ENCODE measurements at places on chromosomes 2 and 18. TPM values are rescaled to one million over a fixed set of nuclear protein-coding genes. Genes with fewer than 3 reads are reported as not detected.
A peak's percentile ranks its signal among the peaks of the same experiment; 100 is the strongest.

DNA sequence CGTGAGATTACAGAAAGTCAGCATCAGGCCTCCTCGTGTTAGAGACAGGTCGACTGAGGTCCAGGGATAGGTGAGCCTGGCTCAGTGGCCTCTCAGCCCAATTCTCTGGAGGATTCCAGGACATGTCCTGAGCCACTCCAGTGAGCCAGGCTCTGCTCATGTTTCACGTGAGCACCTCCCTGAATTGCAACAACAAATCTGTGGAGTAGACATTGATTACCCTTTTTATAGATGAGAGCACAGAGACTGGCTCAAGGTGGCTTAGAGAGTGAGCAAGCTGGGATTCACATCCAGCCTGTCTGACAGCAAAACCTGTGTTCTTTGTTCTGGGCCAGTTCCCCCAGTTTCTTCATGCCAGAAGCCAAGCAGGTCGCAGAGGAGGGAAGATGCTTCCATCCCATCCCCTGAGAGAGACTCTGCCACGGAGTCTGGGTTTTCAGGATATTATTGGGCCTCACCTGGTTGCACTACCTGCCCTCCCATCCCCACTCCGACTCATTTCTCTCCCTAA lies 46.4 kb downstream of the HS1BP3 start:
- no peak for DNase-seq

GRCh38 chr18:23572570-23572969 lies 13.7 kb downstream of the NPC1 start:
- DNase-seq, result no peak

DNA sequence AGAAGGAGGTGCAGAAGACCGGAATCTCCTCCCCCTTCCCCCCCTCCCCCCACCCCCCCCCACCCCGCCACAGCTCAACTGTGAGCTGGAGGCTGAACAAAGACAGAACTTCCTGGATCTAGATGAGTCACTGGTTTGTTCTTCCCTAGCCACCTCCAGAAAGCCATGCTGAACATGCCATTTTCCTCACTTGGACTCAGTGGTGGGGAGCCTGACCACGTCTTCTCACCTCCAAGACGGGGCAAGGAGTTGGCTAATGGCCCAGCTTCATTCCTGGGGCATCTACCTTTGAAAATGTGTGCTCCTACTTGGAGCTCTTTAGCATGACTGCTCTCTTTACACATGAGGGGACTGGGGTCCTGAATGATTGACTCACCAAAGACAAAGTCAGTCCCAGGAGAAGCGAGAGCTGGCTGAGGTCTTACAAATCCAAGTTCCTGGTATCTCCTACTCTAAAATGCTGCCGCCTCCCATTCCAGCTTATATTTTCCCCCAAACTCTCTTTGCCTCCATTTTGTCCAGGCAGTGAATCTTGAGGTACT lies 22.6 kb upstream of the FZD5 start:
- DNase-seq, result no peak

Gene IFIH1
- total RNA-seq, result 2.3 TPM

GRCh38 chr2:10688921-10689807 lies 611 bp downstream of the NOL10 start:
- no peak for DNase-seq

- no peak for DNase-seq
Measured at GRCh38 chr18:77101410-77102258, 30.9 kb downstream of the MBP start.

GRCh38 chr2:216222650-216223352 lies 113.7 kb downstream of the XRCC5 start:
- no peak for DNase-seq

- DNase-seq, result no peak
Measured at GRCh38 chr2:7009207-7009911, 92.1 kb downstream of the RNF144A start.

Gene TNS1
- total RNA-seq, result 18.7 TPM

Gene AGXT
- total RNA-seq, result not detected

DNA sequence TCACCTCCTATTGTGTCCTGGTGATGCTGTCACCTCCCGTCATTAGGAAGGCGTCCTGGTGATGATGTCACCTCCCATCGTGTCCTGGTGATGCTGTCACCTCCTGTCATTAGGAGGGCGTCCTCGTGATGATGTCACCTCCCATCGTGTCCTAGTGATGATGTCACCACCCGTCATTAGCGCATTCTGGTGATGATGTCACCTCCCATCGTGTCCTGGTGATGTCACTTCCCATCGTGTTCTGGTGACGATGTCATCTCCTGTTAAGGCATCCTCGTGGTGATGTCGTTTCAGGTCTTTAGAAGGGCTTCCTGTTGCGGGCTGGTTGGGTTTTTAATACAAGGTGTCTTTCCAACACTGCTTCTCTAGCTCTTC lies 40.7 kb downstream of the CTDP1 start:
- DNase-seq, result no peak

- no peak for DNase-seq
Measured at GRCh38 chr18:6482198-6482977, 67.7 kb upstream of the L3MBTL4 start.

Gene VIT
- 3.4 TPM for total RNA-seq

Gene ANKRD30BL
- 33.8 TPM for total RNA-seq

Gene FBXO48
- 1.5 TPM for total RNA-seq

- DNase-seq, result no peak
Measured at GRCh38 chr2:191699341-191699945, 21.5 kb downstream of the NABP1 start.

GRCh38 chr2:206533977-206534376 lies 90.6 kb downstream of the ADAM23 start:
- no peak for DNase-seq

- no peak for DNase-seq
Measured at GRCh38 chr2:85584857-85585780, 888 bp downstream of the VAMP5 start.

- DNase-seq, result peak; percentile 27
Measured at GRCh38 chr2:213251618-213252017, 32.6 kb upstream of the SPAG16 start.

- DNase-seq, result no peak
Measured at GRCh38 chr2:129910446-129911362, 68.8 kb upstream of the RAB6C start.

GRCh38 chr2:11947956-11948355 lies 201.5 kb downstream of the LPIN1 start:
- DNase-seq, result no peak

DNA sequence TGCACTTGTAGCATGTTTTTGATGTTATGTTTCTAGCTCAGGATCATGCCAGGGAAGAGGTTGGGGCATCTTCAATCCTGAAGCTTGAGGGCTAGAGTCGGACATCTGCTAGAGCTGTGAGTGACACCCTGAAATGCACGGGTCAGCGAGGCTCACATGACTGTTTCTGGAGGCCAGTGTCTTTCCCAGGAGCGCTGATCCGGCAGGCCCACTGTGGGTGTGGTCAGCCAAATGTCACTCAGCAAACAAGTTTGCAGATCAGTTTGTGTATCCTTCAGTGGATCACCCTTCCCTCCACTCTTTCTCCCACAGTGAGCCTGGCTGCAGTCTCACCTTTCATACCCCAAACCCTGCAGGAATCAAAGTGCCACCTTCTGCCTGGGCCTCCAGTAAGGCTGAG lies 23.0 kb upstream of the ARHGEF4 start:
- no peak for DNase-seq

DNA sequence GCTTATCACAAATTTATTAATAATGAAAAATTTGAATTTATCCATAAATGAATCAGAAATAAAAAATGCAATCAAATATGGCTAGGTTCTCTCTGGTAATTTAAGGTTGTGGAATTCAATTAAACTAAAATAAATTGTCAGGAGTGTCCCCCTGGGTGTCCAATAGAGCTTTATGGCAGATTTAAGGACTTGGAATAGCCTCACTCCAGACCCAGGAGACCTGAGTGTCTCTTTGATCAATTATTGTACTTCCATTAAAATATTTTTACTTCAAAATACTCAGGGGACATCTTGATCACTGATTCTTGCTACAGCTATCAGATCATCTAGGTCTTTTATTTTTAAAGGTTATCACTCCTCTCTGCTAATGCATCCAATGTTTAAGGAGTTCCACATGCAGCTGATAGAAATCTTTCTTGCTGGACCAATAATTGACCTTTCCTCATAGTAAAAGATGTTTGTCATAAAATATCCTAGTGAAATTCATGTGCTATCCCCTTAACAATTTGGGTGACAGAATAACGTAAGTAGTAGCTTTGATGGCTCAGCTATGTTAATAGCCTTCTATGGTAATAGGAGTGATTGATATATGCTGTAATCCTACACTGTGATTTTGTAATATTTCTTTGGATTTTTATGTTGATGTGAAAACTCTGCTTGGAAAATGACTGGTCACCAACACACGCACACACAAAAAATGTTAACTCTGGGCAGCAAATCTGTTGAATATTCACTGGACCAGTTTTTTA lies 395.3 kb downstream of the NYAP2 start:
- no peak for DNase-seq

Gene DNMT3A
- total RNA-seq, result 63.3 TPM

Gene FBXO36
- 8.1 TPM for total RNA-seq

DNA sequence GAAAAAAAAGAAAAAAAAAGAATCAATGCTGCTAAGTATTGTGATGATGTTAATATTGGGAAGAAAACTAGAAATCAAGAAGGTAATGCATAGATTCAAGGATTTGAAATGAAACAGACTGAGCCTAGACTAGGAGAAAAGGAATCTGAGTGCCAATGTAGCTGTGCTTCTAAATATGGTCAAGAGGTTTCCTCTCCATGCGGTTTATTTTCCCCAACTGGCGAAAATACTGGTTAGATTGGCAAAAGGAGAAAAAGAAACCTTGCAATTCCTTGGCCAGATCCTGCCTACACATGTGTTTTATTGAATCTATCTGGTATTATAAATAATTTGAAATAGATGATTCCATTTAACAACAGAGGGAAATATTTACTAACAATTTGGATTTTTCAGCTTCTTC lies 5.7 kb downstream of the SCN3A start:
- no peak for DNase-seq

DNA sequence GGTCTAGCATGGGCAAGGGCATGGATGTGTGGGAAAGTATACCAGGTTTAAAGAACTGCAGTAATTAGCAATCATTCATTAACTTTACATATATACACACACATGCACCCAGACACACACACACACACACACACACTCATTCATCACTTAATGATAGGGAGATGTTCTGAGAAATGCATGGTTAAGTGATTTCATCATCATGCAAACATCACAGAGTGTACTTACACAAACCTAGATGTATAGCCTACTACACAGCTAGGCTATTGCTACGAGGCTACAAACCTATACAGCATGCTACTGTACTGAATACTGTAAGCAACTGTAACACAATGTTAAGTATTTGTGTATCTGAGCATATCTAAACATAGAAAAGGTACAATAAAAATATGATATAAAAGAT lies 83.6 kb downstream of the COLEC12 start:
- DNase-seq, result no peak

- no peak for DNase-seq
Measured at GRCh38 chr2:162007447-162008040, 66.5 kb downstream of the DPP4 start.

Gene GAREM1
- 12.9 TPM for total RNA-seq

- DNase-seq, result no peak
Measured at GRCh38 chr2:196242131-196242620, 70.8 kb upstream of the STK17B start.

GRCh38 chr18:51135795-51136194 lies 61.7 kb downstream of the MEX3C start:
- DNase-seq, result no peak

Gene GALNT5
- 0.45 TPM for total RNA-seq

DNA sequence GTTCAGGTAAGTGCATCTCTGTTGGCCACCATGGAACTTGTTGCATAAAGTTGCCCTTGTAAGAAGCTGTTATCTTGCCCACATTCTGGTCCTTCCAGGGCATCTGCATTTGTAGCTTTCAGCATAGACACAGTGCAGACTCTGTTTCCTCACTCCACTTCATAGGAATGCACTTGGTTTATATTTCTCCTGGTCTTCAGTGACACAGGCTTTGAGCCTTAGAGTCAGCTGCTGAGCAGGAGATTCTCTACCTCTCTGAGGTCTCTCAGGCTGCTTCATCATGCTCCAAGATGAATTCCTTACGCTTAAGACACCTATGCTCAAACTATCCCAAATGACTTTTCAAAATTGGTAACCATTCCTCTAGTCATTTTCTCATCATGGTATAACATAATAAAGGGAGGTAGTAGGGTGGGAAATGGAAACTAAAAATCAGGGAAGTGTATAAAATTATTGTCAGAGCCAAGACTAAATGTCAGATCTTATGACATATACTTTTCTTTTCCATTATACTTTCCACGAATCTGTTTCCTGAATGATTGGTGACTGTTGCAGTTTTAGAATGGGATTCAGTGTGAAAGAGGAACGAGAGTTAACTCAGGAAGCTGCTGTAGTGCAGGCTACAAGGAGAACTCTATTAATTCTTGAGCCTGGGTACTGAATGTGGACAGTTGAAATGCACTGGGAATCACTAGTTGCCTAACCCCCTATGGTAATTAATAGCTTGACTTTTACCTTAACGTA lies 72.0 kb downstream of the GALNT1 start:
- no peak for DNase-seq

DNA sequence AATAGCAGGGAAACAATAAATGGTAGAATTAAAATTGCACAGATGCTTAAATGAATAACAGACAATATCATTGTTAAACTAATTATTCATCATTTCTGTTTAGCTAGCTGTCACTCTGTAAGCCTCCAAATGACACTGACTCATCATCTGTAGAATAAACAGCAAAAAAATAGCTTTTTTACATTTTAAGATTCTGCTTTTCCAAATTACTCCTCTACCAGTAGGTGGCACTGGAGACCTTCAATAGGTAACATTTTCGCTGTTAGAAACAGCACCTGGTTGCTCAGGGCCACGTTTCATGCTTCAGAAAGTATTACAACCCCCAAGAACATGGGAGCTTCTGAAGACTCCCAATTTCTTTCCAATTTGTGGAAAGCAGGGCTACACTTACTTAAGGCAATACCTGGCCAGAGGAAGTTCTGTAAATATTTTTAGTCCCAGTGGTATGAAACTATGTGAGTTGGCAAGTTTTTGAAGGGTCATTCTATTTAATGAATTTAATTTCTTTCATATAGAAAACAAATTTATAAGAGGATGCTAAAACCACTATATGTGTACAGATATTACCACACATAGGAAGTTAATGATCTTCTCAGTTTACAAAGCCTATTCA lies 45.4 kb downstream of the TTN start:
- DNase-seq, result peak; percentile 4

Gene HOXD13
- total RNA-seq, result not detected

Gene FLACC1
- 3.7 TPM for total RNA-seq

DNA sequence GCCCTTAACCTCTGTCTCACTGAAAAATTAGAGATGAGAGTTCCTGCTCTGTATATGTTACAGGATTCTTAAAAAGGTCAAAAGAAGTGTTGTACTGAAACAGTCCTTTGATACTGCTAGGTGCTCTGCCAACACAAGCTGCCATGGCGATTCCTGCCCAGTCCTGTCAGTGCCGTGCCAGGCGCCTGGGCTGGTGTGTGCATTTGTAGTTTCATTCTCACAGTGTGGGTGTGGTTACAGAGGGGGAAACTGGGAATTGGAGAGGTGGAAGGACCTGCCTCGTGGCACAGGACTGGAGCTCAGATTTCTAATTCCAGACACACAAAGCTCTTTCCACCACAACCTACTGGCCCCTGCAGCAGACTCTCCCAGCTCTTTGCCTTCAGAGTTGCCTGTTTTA lies 122.3 kb upstream of the RAB6C start:
- no peak for DNase-seq

Gene IL18RAP
- not detected for total RNA-seq

Gene CPLX4
- 14.8 TPM for total RNA-seq

Gene TAF4B
- total RNA-seq, result 8.9 TPM

Gene OTOS
- 1.4 TPM for total RNA-seq

Gene UGT1A5
- total RNA-seq, result not detected

All from cerebellum (tissue), 4 donors.